H7 (cell line): ENCODE measurements at places on chromosomes 1 and 21. TPM values are rescaled to one million over a fixed set of nuclear protein-coding genes. Genes with fewer than 3 reads are reported as not detected.

GRCh38 chr1:185653615-185654014 lies 80.6 kb upstream of the HMCN1 start:
- no peak for DNase-seq

GRCh38 chr1:4071653-4072052 lies 171.6 kb upstream of the C1orf174 start:
- no peak for DNase-seq

DNA sequence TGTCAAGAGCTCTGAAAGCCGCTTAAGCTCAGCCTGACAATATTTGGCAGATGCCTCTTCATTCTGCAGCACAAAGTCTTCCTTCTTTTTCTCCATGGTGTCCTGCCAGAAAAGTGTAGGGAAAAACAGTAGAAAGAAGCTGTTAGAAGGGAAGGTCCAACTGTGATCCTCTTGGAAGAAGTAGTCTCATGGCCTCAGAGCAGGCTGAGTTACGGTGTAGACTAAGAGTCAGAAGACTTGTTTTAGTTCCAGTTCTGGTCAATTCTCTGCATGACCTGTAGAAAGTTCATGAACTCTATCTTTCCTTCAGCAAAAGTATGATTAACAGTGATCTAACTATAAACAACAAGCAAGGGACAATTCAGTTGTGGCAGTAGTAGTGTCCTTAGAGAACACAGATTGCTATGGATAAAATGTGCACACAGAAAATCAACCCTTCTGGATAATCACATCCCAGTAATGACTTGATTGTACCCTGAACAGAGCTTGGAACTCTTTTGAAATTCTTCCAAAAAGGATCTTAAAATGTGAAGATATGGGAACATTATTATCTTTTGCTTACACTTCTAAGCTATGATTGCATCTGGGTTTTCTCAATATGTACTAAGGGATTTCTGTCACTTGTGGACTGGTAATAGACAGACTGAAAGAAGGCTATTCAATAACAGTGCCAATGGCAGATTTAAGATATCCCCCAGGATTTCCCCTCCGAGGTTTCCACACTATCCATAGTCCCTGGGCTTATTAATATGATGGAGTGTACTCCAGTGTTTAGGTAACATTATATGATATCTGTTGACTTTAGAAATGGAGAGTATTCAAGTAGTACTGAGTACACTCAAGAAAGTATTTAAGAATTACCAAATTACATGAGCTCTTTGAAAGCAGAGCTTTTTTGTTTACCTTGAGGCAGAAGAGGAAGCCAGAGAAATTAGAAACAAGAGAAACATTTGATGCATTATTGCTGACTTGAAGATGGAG lies 22.1 kb upstream of the GBP2 start:
- no peak for DNase-seq

- DNase-seq, result no peak
These were observed 185.9 kb downstream of the GREM2 start for GRCh38 chr1:240426051-240426450.

DNA sequence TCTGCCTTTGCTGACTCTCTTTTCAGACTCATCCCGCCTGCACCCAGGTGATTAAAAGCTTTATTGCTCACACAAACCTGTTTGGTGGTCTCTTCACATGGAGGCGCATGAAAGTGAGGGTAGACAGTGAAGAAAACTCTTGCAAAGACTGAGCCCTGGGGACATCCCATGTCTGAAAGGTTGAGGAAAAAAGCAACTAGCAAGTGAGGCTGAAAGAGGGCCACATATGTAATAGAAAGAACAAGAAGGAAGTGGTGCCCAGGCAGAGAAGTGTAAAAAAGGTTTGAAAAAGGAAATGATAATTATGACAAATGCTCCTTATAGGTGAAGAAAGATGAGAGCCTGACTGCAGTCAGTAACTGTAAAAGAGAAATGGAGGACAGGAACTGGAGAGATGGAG lies 115.9 kb upstream of the NEK7 start:
- no peak for DNase-seq

DNA sequence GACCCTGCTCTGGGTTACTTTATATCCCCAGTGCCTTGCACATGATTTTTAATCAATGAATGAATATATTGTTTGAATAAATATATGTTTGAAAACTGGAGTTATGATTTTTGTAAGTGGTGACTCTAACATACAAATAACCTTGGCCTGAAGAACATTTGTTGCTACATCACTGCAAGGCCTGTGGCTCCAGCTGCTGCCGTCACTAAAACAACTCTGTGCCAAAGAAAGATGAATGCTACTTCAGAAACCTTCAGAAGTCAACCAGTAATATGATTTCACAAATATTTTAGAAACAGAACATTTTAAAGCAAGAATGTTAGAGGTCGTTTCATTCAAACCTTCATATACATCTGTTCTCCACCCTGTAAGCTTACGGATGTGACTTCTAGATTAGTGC lies 60.6 kb upstream of the SEC16B start:
- DNase-seq, result no peak

GRCh38 chr1:39133340-39133684 lies 71.2 kb upstream of the MACF1 start:
- DNase-seq, result no peak

GRCh38 chr1:32074841-32075240 lies 2.1 kb downstream of the TMEM39B start:
- DNase-seq, result no peak

- no peak for DNase-seq
These were observed 14.1 kb upstream of the LMNA start for GRCh38 chr1:156100205-156100995.

DNA sequence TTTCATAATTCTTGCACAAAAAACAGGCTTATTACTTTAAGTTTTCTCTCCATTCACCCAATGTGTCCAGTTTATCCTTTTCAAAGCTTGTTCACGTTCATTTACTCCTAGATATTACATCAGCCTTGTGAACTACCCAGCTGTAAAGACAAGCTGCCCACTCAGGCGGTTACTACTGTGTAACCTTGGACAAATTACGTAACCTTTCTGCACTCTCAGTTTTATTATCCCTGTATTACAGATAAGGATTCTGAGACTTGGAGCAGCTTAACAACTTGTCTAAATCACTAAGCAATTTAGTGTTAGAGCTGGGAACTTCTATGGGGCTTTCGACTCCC lies 20.5 kb upstream of the LPAR3 start:
- no peak for DNase-seq

GRCh38 chr1:17828991-17829390 lies 73.9 kb downstream of the ACTL8 start:
- no peak for DNase-seq

GRCh38 chr1:102174259-102174863 lies 177.6 kb upstream of the OLFM3 start:
- no peak for DNase-seq

- no peak for DNase-seq
These were observed 320.2 kb downstream of the TM2D1 start for GRCh38 chr1:61404597-61405376.

GRCh38 chr1:54810153-54810942 lies 9.2 kb upstream of the TTC22 start:
- peak; percentile 94 for DNase-seq

GRCh38 chr1:22919341-22920025 lies 53.2 kb downstream of the LACTBL1 start:
- no peak for DNase-seq

GRCh38 chr1:76595024-76595423 lies 272.3 kb upstream of the ST6GALNAC5 start:
- DNase-seq, result no peak

- peak; percentile 83 for DNase-seq
These were observed 1.1 kb downstream of the EFNA3 start for GRCh38 chr1:155079487-155080311.

Gene TRABD2B
- 2.0 and 4.4 TPM in 2 replicates for total RNA-seq

Gene CD101
- 0.31 and 0.70 TPM in 2 replicates for total RNA-seq

Gene KCNJ9
- 0.07 TPM in 1 of 2 replicates, not detected in the other for total RNA-seq

Gene PDPN
- total RNA-seq, result 103 and 108 TPM in 2 replicates

Gene TNFRSF1B
- 1.3 and 2.4 TPM in 2 replicates for total RNA-seq

Gene TMEM200B
- total RNA-seq, result 53.7 and 59.5 TPM in 2 replicates
